ENCODE measurements at places on chromosomes 16 and 17. TPM values are rescaled to one million over a fixed set of nuclear protein-coding genes. Genes with fewer than 3 reads are reported as not detected.
A peak's percentile ranks its signal among the peaks of the same experiment; 100 is the strongest.

PKMYT1 gene
- 120 TPM for total RNA-seq

KIF18B gene
- total RNA-seq = 54.3 TPM

TAT gene
- total RNA-seq = not detected

KRT35 gene
- not detected for total RNA-seq

GRCh38 chr16:51996516-51996915 lies 550.4 kb downstream of the TOX3 start:
- peaks cover 8% of the 10 kb centered on the region for H3K4me1 ChIP-seq
- no peak for DNase-seq
- H3K4me3 ChIP-seq = no peak overlapping the region
- no peaks in the 10 kb centered on the region for H3K36me3 ChIP-seq

- H3K27me3 ChIP-seq = no peaks in the 10 kb centered on the region
- peak overlapping the region; percentile 92 for H3K4me3 ChIP-seq
- no peak for DNase-seq
- H3K36me3 ChIP-seq = peaks cover 17% of the 10 kb centered on the region
- peak overlapping the region; percentile 100 for H3K27ac ChIP-seq
- peaks cover 3% of the 10 kb centered on the region for H3K4me1 ChIP-seq
Observed at GRCh38 chr16:2777903-2778629, 986 bp upstream of the ELOB start.

DNA sequence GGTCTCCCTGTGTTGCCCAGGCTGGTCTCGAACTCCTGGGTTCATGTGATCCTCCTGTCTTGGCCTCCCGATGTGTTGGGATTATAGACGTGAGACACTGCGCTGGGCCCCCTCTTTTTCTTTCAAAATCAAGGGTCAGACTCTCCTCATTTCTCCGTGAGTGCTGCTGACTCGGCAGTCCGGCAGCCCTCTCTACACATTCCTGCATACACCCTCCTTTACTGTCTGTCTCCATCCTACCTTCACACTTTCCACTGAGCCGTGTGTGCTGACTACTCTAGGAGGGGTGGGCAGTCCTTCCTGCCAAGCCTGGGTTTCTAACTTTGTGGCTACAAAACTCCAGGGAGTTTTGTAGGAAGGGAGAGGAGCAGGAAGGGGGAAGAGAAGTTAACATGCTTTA lies 195.2 kb downstream of the PARN start:
- no peaks in the 10 kb centered on the region for H3K36me3 ChIP-seq
- no peaks in the 10 kb centered on the region for H3K27me3 ChIP-seq
- H3K27ac ChIP-seq = no peak overlapping the region
- DNase-seq = no peak
- no peaks in the 10 kb centered on the region for H3K4me1 ChIP-seq
- no peak overlapping the region for H3K4me3 ChIP-seq

GRCh38 chr17:32757963-32758362 lies 119.0 kb downstream of the MYO1D start:
- H3K4me1 ChIP-seq = no peaks in the 10 kb centered on the region
- no peak for DNase-seq
- H3K36me3 ChIP-seq = no peaks in the 10 kb centered on the region
- no peak overlapping the region for H3K27ac ChIP-seq
- H3K4me3 ChIP-seq = no peak overlapping the region

DNA sequence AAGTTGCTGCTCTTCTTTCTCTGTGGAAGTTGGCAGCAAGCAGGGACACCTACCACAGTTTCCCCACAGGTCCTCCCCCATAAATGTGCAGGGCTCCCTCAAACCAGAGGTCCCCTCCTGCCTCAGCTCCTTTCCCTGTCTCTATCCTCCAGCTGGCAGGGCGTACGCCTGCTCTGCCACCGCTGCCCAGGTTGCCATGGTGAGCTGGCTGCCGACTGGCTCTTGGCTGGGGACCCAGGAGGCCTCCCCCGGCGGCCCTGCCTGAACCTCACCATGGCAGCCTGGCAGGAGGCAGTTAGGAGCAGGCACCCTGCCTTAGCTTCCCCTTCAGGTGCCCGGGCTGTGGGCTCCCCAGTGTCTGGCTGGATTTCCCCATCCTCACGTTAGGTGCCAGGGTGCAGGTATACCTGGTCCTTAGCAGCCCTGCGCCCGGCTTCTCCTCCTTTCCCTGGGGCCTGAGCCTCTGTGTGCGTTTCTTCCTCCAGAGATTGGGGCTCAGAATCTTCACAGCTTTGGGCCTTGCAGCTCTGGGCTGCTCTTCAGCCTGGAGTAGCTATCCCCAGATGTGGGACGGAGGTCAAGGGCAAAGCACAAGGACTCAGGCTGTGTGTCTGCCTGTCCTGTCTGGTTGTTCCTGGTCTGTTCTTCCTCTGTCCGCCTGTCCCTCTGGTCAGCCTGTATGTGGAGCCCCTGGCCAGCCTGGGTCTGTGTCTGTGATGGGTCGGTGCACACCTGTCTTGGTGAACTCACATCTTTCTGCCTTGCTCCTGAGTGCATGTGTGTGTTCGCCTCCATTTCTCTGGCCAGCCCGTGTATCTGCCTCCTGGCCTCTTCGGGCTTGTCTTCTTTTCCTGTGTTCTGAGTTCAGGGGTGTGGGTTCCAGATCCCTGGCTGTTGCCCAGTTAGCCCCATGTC lies 15.7 kb downstream of the GJD3 start:
- H3K27ac ChIP-seq = no peak overlapping the region
- no peaks in the 10 kb centered on the region for H3K27me3 ChIP-seq
- peaks cover 10% of the 10 kb centered on the region for H3K36me3 ChIP-seq
- H3K4me3 ChIP-seq = no peak overlapping the region

DNA sequence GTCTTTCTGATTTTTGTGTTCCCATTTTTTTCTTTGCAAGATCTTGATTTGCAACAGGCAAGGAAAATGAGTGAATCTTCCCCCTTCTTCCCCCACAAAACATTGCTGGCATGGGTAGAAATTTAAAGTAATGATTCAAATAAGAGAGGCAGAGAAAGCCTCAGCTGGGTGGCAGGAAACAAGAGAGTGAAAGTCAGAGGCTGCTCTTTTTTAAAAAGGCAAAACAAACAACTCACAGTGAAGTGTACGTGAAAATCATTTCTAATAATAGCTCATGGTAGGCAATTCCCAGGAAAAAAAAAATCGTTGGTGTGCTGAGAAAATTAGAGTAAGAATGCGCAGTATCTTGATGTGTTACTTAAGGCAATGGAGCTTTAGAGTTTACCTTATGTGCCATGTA lies 229.5 kb downstream of the FTO start:
- H3K4me3 ChIP-seq = no peak overlapping the region
- H3K4me1 ChIP-seq = peaks cover 2% of the 10 kb centered on the region
- no peaks in the 10 kb centered on the region for H3K36me3 ChIP-seq
- no peak for DNase-seq

DNA sequence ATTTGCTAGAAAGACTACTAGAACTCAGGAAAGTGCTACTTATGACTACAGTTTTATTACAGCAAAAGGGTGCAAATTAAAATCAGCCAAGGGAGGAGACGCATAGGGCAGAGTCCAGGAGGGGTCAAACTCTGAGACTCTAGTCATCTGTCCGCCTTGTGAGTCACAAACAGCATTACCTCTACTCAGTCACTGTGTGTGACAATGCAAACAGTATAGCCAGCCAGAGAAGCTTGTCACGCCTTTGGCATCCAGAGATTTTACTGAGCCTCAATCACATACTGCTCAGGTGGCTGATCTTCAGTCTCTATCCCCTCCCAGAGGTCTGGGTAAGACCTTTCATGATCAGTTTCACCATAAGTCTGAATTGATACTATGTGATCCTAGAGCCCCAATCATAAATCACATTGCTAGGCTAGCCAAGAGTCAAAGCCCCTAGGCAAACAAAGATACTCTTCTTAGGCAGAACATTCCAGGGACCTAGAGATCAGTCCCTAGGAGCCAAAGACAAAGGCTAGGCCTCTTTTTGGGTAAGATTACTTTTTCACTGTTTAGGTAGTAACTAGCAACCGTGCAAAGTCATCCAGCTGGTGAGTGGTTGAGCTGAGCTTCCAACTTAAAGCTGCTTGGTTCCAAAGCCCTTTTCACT lies 48.8 kb upstream of the CLEC19A start:
- no peaks in the 10 kb centered on the region for H3K36me3 ChIP-seq
- no peak overlapping the region for H3K4me3 ChIP-seq
- DNase-seq = no peak

DNA sequence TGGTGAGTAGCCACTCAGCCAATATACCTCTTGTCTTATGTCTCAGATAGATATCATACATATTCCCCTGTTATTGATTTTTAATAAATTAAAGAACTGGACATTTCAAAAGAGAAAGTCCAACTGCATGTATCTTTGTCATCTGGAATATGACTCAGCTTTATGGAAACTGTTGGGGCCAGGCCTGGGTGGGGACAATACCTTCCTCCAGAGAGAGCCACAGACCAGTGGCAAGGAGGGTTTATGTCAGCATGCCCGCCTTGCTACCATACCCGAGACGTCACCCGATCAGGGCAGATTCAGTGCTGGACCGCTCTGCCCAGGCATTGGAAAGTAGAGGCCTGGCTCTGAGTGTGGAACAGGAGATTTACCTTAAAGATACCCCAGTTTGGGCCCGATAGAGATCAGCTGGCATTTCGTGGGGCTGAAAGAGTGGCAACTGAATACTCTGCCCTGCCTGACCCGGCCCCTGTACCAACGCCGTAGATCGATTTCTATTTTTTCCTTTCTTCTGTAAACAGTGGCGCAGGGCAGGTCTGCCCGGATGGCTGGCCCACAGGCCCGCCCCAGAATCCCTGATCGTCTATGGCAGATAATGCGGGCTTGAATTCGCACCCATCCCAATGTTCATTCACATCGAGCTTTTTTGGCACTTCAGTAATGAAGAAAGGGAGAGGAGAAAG lies 158.6 kb downstream of the SALL1 start:
- DNase-seq = no peak
- no peak overlapping the region for H3K27ac ChIP-seq
- no peak overlapping the region for H3K4me3 ChIP-seq
- H3K27me3 ChIP-seq = peaks cover 36% of the 10 kb centered on the region
- H3K4me1 ChIP-seq = no peaks in the 10 kb centered on the region
- no peaks in the 10 kb centered on the region for H3K36me3 ChIP-seq

DNA sequence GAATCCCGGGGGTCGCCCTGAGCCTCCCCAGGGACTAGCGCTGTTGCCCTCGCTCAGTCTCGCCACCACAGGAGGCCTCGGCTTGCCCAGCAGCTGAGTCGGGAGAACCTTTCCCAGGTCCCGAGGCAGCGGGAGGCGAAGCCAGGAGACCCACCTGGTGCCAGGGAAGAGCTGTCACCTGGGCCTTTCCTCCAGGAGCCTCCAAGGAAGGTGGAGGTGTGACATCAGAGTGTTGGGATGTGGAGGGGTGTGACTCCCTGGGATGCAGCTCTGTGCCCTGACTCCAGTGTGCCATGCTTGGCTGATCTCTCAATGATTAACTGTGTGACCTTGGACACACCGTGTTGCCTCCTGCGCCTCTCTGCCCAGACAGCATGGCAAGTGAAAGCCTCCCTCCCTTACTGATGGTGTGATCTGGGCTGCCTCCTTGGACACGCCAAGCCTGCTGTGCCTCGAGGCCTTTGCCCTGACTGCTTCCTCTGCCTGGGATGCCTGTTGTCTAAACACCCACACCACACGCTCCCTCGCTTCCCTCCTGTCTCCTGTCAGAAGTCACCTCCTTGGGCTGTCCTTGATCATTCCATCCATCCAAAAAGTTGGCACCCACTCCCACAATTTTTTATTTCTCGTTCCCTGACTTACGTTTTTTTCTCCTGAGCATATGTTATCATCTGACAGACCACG lies 88.0 kb downstream of the CMIP start:
- no peak for DNase-seq
- H3K4me1 ChIP-seq = no peaks in the 10 kb centered on the region
- no peak overlapping the region for H3K4me3 ChIP-seq
- H3K27me3 ChIP-seq = no peaks in the 10 kb centered on the region
- no peak overlapping the region for H3K27ac ChIP-seq

DNA sequence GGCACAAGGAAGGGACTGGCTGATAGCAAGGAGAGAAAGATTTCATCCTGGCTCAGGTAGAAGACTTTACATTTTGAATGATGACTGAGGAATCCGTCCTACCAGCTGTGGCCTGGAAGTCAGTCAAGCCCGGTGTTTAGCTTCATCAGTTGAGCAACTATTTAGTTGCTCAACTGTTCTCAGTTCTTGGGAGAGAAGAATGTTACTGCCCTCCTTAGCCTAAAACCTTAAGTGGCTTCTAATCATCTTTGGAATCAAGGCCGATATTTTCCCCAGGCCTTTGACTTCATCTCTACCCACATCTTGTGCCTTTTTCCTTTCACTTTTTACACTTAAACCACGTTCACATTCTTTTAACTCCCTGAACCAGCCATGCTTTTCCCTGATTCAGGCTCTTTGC lies 17.3 kb upstream of the RBL2 start:
- H3K4me3 ChIP-seq = no peak overlapping the region
- no peaks in the 10 kb centered on the region for H3K36me3 ChIP-seq
- peaks cover 20% of the 10 kb centered on the region for H3K4me1 ChIP-seq
- H3K27me3 ChIP-seq = no peaks in the 10 kb centered on the region
- DNase-seq = no peak

DNA sequence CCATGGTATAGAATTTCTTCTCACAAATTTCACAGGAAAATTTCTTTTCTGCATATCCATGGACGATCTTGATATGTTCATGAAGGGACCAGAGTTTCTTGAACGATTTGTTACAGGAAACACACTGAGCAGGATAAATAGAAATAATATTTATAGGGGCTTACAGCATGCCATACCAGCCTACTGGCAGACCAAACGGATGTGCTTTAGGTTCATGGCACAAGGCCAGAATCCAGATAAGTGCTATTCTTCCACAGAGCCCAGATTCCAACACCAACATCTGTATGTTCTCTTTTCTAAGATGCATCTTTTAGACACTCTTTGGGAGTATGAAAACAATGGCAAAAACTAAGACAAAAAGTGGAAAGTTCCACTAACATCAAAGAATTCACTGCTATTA lies 49.3 kb downstream of the ZNF652 start:
- peaks cover 10% of the 10 kb centered on the region for H3K36me3 ChIP-seq
- no peaks in the 10 kb centered on the region for H3K27me3 ChIP-seq
- DNase-seq = peak; percentile 85
- peak overlapping the region; percentile 52 for H3K27ac ChIP-seq

DNA sequence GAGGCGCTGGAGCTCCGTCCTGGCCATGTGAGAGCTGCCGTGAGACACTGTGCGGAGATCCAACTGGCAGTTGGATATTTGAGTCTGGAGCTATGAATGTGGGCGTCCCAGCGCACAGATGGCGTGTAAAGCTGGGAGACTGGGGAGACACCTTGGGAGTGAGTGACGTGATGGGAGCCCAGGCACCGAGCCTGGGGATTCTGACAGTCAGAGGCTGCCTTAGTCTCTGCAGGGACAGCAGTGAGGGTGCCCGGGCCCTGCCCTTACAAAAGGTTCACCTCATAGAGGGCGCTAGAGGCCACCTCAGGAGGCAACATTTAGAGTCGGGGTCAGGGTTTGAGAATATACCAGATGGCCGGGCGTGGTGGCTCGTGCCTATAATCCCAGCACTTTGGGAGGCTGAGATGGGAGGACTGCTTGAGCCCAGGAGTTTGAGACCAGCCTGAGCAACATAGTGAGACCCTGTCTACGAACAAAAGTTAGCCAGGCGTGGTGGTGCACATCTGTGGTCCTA lies 194.1 kb upstream of the GSE1 start:
- H3K27me3 ChIP-seq = no peaks in the 10 kb centered on the region
- no peak overlapping the region for H3K27ac ChIP-seq
- no peak for DNase-seq
- no peak overlapping the region for H3K4me3 ChIP-seq
- peaks cover 27% of the 10 kb centered on the region for H3K4me1 ChIP-seq

Data from A673 (cell line).